ENCODE measurements at places on chromosomes 5 and 9.

GRCh38 chr5:119578937-119579336 lies 50.4 kb upstream of the FAM170A start:
- no peak for DNase-seq

GRCh38 chr9:117415358-117415914 lies 579 bp upstream of the ASTN2 start:
- DNase-seq, result peak; percentile 10

DNA sequence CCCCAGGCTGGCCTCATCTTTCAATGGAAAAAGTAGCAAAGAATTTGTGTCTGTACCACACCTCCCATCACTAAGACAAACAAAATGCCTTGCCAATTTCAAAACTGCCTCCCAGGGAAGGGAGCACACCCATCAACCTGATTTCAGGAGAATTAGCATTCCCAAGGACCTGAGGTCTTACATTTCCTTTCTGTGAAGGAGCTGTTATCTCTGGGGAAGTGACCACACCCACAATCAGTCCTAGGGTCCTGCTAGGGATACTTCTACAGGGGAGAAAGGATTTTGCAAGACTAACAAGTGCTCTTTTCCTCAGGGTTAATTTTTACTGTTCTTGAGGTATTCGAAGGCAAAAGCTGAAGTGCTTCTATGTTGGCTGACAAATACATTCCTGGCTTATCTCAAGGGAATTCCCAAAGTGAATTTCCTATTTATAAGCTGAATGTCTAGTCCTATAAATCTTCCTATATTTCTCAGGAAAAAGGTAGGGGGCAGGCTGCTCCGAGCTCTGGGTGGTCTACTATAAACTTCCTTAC lies 97.4 kb upstream of the ITGA1 start:
- no peak for DNase-seq

DNA sequence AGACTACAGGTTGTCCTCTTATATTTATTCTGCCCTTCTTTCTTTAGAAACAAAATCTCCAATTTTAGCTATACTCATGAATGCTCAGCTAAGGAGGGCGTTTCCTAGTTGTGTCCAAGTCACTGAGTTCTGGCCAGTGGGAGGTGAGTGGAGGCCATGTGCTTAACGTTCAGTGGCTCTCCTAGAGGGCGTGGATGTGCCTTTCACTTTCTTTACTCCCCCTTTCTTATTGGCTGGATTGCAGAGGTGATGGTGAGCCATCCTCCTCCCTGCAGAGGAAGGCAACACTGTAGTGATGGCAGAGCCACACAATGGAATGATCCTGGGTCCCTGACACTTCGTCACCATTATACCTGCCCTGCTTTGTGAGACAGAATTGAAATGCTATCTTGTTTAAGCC lies 54.6 kb downstream of the ALG2 start:
- no peak for DNase-seq

GRCh38 chr5:174223355-174223754 lies 177.8 kb downstream of the NSG2 start:
- DNase-seq, result no peak

GRCh38 chr9:98303633-98304125 lies 48.2 kb upstream of the TBC1D2 start:
- no peak for DNase-seq

DNA sequence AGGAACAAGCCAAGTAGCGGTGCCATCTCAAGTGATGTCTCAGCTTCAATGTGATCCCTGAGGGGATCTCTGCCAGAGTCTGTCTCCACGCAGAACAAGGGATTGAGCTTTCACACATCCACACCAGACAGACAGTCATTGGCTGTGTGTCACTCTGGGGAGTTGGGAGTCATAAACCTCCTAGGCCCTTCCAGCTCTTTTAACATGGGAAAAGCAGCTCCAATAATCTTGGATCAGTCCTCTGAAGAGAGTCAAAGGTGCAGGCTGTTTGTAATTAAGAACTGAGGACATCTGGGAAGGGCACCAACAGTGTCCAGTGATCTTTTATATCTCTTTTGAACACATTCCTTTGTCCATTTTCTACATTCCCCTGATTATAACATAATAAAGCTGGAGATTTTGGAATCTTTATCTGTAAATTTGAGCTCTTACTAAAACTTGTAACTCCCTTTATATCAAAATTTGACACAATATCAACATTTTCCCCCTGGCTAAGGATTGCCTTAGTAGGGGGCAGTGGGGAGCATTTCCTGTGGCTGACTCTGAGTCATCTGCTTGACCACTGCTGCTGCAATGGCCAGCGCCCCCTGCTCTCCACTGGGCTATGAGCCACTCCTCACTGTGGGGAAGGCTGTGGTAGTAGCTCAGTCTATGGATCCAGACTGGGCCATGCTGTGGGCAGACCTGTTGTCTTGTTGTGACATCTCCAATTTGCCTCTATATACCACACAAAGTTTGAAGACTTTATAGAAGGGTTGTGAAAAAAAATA lies 284.4 kb downstream of the OSTF1 start:
- DNase-seq, result no peak

DNA sequence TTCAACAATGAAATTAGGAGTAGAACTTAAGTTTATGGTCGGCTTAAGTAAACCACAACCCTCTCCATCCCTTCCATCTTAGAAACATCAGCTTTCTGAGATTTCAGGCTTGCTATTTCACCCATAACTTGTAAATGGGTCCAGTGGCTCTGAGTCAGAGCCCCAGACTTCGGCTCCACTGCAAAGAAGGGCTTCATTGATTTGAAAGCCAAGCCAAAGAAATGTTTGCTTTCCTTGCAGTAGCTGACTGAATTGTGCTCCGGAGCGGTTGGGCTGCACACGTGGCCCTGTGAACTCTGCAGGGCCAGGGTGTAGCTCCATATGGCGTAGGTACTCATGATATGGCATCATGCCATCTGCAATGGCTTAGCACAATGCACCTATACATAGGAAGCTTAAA lies 57.0 kb downstream of the NREP start:
- DNase-seq, result no peak

DNA sequence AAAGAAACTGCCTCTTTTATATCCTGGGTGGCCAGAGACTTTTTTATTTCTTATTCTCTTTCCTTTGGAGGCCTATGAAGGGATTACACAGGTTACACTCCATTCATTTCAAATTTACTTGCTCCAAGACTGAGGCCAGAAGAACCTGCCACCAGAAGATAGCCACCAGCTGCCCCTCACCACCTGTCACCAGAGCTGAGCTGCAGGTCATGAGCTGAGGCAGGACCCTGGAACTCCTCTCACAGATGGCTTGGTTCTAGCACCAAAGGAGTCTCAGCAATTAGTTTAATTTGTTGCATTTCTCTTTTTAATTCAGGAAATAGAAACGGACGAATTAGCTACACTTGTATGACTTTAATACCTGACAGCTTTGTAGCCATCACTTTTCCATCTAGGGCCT lies 313.9 kb downstream of the SPOCK1 start:
- DNase-seq, result no peak

GRCh38 chr5:179766726-179767455 lies 26.9 kb upstream of the LTC4S start:
- no peak for DNase-seq

GRCh38 chr9:114583371-114584155 lies 4.0 kb upstream of the ATP6V1G1 start:
- no peak for DNase-seq

- no peak for DNase-seq
Observed at GRCh38 chr5:72612810-72613209, 105.6 kb upstream of the ZNF366 start.

- DNase-seq, result no peak
Observed at GRCh38 chr5:104859437-104859836, 1296.8 kb upstream of the NUDT12 start.

DNA sequence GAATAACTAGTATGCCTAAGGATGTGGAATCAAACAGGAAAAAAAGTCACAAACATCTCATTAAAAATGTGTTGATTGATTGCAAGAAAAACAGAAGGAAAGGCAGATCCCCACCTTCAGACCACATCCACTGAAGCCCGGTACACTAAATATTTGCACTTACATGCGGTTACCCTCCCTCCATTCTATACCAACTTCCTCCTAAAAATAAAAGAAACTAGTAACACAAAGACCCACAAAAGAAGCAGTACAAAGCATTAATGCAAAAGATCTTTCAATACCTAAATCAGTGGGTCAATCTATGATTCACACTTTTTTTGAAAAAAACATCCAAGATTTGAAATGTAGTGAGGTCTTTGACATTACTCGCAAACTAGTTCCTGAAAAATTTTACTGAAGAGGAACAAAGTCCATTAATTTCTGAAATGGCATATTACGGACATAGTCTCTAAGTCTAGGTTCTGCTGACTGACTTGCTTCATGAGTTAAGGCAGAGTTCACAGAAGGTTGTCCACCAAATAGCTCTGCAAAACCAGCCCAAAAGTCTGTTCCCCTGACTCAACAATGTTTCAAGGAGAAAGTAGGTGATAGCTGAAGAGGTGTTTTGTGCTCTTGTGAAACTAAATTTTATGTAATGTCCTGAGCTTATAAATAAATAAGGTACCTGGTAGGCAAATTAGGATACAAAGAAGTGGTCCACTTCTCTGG lies 100.7 kb downstream of the PAM start:
- DNase-seq, result no peak

DNA sequence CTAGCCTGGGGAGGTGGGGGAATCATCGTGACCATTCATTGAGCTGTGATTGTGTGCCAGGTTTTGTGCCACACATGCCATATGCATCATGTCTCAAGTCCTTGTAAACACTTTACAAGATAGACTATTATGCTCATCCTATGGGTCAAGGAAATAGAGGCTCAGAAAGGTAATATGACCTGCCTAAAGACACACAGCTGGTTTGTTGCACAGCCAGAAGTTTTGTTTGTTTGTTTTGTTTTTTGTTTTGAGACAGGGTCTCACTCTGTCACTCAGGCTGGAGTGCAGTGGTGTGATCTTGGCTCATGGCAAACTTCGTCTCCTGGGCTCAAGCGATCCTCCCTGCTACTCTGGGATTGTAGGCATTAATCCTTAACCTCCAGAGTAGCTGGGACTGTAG lies 21.4 kb upstream of the CRB2 start:
- no peak for DNase-seq

DNA sequence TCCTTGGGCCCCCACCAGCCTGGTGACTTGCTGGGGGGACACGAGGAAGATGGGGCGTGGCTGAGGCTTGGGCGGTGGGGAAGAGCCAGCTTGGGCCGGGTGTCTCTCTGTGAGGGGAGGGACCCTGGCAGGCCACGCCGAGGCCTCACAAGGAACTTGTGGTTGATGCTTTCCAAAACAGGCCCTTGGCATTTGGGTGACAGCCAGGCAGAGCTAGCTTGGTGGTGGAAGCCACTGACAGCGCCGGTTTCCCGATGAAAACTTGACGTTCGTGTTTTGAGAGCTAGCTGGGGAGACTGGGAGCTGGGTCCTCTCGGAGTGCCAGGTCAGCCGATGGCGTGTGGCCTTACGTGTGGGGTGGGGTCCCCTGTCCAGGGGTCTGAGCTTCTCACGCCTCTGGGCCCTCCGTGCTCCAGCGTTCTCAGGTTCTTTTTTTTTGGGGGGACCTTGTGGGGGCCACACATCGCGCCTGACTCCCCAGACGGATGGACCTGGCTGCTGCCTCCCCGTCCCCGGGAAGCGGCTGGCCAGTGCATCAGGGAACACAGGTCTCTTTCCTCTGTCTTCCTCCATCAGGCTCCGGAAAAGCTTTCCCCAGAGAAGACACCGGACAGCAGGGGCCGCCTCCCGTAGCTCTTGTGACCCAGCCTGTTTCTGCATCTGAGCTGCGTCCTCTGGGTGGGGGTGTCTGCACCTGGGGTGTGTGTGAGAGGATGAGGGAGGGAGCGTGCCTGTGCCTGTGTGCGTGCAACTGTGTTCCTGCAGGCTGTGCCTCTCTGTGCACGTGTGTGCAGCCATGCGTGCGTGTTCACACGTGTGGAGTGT lies 129.3 kb upstream of the LPCAT1 start:
- DNase-seq, result no peak

DNA sequence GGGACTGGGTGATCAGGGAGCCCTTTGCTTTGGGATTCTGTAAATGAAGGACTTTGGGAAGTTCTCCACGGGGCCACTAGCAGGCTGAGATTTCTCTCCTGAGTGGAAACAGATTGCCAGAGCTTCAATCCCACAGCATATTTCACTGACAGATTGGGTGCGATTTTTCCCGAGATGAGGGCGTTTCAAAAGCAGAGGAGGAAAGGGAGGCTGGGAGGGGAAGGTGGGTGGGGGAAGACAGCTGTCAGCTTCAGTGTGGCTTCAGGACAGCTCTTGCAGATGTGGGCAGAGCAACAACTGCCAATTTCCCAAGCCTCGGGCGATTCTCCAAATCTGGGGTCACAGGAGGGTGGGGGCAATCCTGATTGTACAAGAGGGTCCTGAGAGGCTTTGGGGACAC lies 258.5 kb upstream of the ADRA1B start:
- no peak for DNase-seq

- no peak for DNase-seq
Observed at GRCh38 chr9:18608371-18608770, 134.4 kb downstream of the ADAMTSL1 start.

DNA sequence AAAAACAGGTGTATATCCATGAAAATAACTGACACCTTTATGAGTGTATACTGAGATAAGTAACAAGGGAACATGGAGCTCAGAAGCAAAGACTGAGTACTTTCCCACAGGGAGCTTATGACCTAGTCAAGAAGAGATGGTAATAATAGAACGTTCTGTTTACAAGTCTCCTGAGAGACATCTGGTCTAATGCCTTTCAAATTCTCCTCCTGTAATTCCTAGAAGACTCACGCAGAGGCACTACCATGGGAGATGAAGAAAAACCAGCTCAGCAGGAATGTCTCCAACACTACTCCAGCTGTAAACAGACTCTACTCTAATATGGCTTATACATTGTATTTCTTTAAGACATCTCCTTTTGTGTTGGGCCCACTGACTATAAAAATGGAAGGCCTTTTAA lies 503.6 kb upstream of the TUSC1 start:
- DNase-seq, result no peak

- no peak for DNase-seq
Observed at GRCh38 chr9:75422944-75423522, 334.7 kb downstream of the OSTF1 start.

DNA sequence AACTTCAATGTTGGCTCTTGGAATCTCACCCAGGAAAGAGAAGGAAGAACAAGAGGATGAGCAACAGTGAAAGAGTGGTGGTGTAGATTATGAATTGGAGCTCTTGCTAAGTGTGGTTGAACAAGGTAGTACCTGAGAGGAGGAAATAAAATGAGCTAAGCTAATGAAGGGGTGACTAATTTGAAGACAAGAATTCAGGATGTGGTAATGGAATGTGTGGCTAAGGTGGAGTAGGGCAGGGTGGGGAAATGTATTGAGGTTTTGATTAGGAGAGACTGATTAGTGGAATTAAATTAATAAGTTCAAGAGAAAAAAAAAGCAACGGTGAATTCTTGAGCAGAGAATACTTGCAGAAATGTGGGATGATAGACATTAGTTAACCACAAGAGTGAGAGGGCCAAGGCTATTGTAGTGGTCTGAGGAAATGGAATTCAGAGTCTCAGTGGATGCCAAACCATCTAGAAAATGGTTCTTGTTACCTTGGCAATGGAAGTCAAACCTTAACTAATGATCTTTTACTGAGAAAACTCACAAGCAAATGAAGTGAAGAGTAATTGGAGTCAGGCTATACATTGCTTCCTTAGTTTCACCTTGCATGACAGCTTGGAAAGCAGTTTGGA lies 648.3 kb upstream of the ZNF608 start:
- no peak for DNase-seq

- DNase-seq, result no peak
Observed at GRCh38 chr5:112560371-112560770, 141.3 kb upstream of the EPB41L4A start.

- DNase-seq, result no peak
Observed at GRCh38 chr5:168177831-168178450, 113.5 kb upstream of the WWC1 start.

- peak; percentile 89 for DNase-seq
Observed at GRCh38 chr5:76402886-76403765, at the start of gene IQGAP2. TSS of gene IQGAP2 (plus strand) at chr5:76403285. CDS start at chr5:76403546, 261 bp downstream.

- no peak for DNase-seq
Observed at GRCh38 chr5:144144956-144145751, 25.3 kb downstream of the YIPF5 start.

All from GM13976 (cell line).